Mammary epithelial cell (primary cell): ENCODE measurements at places on chromosomes 5 and 9.

DNA sequence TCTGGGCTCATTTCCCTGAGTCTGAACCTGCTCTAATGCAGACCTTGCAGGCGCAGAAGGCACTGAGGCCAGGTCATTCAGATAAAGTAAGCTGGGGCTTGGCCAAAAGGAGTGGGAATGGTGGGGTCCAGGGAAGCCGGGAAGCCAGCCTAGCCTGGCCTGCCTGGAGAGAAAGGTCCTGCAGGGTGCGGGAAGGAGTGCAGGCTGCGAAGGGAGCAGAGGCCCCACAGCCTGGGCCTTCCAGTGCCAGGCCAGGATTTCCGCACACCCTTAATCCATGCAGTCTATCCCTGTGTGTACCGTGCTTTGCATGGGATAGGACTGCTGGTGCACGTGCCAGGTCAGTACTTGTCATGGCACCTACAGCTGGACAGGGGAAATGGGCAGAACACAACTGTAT is 3.6 kb upstream of the STING1 start:
- DNase-seq = no peak

GRCh38 chr5:101860563-101860962 is 435.5 kb downstream of the SLCO4C1 start:
- DNase-seq = no peak

DNA sequence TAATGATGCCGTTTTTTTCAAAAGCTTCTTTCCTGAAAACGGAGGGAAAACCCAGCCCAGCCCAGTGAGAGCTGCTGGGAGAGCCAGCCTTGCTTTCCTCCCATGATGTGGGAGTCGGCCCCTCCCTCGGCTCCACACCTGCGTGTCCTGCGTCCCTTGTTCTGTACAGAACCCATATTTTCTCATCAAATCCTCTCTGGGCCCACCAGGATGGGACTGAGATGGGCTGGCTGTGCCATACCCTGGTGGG is 8.9 kb downstream of the FLT4 start:
- DNase-seq = no peak

DNA sequence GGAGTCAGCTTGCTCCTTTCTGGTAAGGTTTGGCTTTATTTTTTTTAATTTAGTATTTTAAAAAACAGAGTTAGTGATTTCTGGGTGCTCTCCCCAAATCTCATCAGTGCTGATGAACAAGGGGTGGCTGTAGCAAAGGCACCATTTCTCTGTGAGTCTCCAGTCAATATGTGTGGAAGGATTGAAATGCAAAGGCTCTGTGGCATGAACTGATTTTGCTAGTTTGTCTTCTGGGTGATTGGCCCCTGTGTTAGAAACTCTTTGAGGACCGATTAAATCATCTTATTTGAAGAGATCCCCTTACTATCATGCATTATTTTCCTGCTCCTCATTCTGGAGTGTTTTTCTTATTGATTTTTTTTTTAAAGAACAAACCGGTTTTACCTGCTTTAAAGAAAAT is 596 bp downstream of the TEK start:
- DNase-seq = no peak

- no peak for DNase-seq
Measured at GRCh38 chr5:107251151-107251550, 419.6 kb downstream of the EFNA5 start.
